ENCODE measurements at places on chromosomes 4 and X.

- DNase-seq, result no peak
Observed at GRCh38 chrX:69565247-69565815, 50.6 kb upstream of the EDA start.

DNA sequence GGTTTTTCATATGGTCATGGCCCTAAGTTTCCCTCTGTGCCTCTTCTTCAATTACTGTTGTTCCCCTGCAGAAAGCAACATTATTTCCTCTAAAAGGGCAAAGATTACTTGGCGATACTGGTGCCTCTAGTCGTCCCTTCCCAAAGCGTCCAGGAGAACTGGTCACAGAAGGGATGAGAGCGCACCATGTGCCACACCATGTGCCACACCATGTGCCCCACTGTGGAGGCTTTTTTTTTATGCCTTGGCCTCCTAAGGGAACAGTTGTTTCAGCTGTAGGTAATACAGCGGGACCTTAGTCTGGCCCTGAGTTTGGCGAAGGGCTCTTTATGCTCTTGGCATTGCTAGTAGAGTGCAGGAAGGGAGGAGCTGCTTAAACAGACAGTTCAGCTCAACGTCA lies 11.5 kb upstream of the FGG start:
- no peak for DNase-seq

DNA sequence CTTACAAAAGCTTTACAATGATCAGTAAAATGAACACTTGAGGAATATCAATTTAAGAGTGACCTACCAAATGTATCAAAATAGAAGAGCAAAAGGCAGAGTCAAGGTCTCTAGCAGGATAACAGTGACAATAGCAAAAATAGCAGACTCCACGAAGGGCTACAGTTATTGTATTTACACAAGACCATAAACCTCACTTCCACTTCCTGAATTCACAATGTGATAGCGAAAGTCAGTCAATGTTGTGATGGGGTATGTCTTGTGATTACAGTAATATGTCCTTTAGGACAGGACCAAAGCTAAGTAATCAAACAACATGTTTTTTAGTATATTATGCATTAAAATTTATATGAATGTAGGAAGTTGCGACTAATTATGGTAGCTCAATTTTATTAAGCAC lies 139.6 kb downstream of the IQCM start:
- no peak for DNase-seq

DNA sequence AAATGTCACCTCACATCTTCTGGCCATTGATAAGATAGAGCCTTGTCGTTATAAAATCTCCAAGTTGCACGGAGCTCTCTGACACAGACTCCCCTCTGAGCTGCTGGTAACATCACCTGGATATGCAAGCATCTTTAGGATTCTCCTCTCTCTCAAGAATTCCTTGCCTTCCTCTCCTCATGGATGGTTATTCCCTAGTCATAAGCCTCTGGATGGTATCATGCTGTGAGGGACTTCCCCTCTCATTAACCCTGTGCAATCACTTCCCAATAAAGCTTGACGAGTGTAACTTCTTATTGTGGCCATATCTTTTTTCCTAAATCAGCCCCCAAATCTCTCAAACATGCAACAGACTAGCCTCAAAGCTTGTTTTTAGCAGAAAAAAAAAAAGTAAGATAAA lies 1057.0 kb upstream of the SLIT2 start:
- no peak for DNase-seq

GRCh38 chr4:123064390-123064789 lies 142.0 kb upstream of the NUDT6 start:
- DNase-seq, result no peak

DNA sequence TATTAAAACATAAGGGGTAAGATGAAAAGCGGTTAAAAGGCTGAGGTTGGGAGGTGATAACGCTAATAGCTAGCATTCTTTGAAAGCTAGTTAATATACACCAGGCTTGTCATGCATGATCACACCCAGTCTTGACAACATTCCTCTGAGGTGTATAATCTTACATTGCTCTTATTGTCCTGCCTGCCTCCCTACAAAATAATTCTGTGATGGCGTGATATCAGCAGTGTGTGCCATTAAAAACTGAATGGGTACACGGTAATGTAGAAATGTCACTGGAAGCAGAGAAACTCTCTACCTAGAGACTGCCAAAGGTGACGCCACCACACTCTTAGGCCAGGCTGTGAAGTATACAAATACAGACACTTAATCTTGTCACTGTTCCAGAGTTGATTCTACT lies 68.1 kb downstream of the DIAPH2 start:
- DNase-seq, result no peak

DNA sequence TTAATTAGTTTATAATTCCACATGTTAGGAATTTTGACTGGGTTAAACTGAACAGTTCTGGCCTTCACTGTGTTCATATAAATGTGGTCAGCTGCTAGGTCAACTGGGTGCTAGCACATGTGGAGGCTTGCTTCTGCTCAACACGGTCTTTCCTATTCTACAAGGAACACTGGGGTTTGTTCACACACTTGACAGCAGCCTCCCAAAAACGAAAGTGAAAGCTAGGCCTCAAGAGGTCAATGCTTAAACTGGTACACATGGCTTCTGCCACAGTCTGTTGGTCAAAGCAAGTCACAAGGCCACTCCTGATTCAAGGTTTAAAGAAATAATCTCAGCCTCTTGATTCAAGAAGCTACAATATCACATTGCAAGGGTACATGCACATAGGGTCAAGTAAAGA lies 126.5 kb downstream of the QDPR start:
- DNase-seq, result no peak

GRCh38 chr4:165507381-165507780 lies 128.6 kb downstream of the CPE start:
- DNase-seq, result no peak

DNA sequence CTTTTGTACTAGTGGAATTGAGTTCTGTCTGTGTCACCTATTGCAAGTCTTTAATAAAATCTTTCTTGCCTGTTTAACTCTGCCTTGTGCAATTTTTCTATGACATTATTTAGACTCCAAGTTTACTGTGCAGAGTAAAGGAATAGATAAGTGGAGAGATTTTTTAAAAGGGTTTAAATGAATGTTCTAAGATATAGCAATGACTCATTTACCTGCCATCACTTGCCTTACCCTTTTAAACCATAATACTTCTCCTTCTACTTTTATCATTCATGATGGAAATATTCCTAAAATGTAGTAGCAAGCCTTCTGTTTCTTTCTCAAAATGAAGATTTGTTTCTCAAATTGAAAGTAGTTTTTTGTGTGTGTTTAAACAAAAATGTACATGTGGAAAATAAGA lies 782.8 kb upstream of the MAGEB2 start:
- no peak for DNase-seq

DNA sequence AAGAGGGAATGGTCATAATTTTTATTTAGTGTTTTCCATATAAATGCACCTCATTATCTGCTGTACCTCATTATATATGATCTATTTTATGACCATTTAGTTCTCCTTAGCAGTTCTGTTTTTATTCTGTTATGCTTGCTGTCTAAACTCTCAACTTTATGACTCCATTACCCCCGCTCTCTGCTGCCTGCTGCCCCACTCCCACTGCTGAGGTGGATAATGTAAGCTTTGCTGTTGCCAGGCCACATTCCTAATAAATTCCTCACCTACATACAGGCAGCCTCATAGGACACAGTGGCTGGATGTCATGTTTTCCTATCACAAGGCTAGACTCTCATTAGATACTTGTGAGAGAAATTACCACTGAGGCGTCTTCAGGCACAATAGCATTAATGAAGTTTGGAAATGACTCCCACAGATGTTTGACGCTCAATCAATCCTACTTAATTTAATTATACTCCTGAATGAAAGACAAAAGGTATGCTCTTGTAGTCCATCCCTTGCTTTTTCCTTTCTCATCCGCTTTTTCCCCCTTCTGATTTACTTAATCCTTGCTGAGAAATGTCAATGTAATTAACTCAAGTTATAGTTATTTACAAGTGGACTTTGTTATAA lies 497.5 kb upstream of the IGFBP7 start:
- no peak for DNase-seq

DNA sequence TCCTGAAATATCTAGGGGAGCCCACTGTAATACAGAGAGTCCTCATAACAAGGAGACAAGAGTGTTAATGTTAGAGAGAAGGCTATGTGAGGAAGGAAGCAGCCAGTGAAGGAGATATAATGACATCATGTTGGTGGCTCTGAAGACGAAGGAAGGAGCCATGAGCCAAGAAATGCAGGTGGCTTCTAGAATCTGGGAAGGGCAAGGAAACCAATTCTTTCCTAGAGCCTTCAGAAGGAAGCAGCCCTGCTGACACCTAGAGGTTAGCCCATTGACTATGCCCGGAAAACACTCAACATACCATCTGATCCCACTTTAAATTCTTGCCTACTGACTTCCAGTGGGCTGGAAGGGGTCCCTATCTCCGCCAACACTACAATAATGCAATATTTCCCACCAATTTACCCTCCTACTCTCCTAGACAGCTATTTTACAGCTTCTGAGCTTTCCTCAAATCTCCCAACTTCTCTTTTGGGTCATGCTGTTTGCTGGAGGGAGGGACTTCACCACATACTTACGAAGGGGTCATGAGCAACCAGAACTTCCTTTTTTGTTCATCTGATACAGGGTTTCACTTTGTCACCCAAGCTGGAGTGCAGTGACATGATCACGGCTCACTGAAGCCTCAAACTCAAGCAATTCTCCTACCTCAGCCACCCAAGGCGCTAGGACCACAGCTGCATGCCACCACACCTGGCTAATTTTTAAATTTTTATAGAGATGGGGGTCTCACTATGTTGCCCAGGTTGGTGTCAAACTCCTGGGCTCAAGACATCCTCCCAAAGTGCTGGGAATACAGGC lies 25.2 kb upstream of the G3BP2 start:
- DNase-seq, result peak; percentile 9

DNA sequence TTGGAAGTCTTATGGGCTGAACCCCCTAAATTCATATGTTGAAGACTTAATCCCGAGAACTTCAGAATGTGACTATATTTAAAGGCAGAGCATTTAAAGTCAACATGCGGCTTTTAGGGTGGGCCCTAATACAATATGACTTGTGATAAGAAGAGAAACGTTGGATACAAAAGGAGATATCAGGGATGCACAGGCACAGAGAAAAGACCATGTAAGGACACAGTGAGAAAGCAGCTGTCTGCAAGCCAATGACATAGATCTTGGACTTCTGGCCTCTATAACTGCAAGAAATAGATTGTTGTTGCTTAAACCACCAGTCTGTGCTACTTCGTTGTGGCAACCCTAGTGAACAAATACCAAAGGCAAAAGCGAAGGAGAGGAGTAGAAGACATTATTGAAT lies 42.2 kb downstream of the GABRG1 start:
- DNase-seq, result no peak

DNA sequence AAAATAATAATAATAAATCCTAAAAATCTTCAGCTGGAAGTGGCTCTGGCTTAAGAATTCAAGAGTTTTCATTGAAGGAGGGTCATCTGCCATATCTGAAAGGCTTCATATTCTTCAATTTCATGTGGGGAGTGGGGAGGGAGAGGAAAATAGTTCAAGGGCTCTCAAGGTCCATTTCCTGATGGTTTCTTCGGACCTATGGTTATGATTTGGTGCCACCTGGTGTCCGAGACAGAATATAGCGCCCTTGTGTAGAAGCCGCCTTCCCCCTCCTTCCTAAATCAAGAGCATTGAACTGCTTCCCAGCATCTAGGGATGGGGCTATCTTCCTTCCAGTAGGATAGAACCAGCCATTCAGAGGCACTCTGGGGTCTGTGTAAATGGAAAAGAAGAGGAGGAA lies 34.3 kb downstream of the NLGN3 start:
- peak; percentile 24 for DNase-seq

DNA sequence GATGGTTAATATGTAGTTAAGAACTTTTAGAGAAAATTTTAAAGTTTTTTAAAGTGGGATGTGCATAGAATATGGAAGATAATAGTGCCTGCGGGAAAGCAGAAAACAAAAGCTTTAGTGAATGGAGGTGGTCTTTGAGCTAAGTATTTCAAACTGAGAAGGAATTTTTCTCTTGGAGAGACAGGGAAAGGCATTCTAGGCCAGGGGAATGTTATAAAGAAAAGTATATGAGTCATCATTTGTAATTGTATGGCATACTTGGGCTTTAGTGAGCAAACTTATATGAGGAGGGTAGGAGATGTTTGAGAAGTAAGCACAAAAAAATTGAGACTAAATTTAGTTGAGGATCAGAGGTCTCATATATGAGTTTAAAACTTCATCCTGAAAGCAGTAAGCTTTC lies 467.0 kb downstream of the PPARGC1A start:
- DNase-seq, result no peak

GRCh38 chr4:109027016-109027500 lies 264.2 kb upstream of the ETNPPL start:
- no peak for DNase-seq

- DNase-seq, result no peak
Observed at GRCh38 chrX:9207142-9207541, 173.2 kb upstream of the FAM9B start.

DNA sequence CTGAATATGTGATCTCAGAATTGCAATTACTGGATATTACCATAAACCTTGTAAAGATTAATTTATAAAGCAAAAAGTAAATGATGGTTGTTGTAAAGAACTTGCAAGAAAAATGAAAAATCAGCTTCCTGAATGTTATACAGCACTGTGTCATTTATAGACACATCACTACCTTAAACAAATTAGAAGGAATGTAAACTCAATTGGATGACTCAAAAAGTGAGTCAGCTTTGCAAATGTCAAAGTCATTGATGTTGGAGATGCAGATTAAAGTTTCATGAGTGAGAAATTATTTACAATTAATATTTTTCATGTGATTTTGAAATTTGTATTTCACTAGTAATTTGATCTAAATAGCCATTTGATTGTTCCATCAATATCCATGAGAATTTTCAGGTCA lies 193.2 kb downstream of the RAPGEF2 start:
- DNase-seq, result no peak

GRCh38 chr4:186727977-186728519 lies 4.4 kb upstream of the FAT1 start:
- no peak for DNase-seq

- no peak for DNase-seq
Observed at GRCh38 chr4:52957220-52957686, 95.1 kb downstream of the RASL11B start.

GRCh38 chrX:19682712-19683331 lies 167.5 kb upstream of the MAP3K15 start:
- peak; percentile 72 for DNase-seq

GRCh38 chrX:118164138-118164537 lies 47.5 kb upstream of the KLHL13 start:
- no peak for DNase-seq
